ENCODE measurements at places on chromosomes 6 and 20. TPM values are rescaled to one million over a fixed set of nuclear protein-coding genes. Genes with fewer than 3 reads are reported as not detected.

PRPH2 gene
- total RNA-seq: 2.2 TPM

KIAA0408 gene
- total RNA-seq: 1.1 TPM

BMP5 gene
- total RNA-seq: not detected

RSPH9 gene
- total RNA-seq: 1.3 TPM

ARFGEF3 gene
- total RNA-seq: 1.5 TPM

ADGRF5 gene
- under 0.01 TPM for total RNA-seq

CD93 gene
- 0.32 TPM for total RNA-seq

Measured in hair follicle dermal papilla cell (primary cell).